NCI-H524 treated with DMSO at 0.1 percent for 48 hours (cell line): ENCODE measurements at places on chromosomes 5 and 9.

DNA sequence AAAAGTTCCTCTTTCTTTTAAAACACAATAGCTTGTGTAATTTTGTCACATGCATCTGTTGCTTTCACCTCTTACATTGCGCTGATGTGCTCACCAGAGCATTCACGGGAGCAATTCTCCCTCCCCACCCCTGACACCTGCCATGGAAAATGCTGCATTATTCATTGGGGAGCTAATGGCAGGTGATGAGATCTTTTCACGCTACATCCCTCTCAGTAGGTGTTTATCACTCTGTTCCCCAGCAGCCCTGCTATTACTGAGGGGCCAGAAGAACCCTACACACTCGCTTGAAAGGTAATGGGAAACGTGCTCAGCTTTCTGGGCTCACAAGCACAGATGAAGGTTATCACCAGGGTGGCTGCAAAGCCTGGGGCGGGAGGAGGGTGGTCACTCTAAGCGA lies 398.0 kb downstream of the PSAT1 start:
- DNase-seq, result no peak

- no peak for DNase-seq
Measured at GRCh38 chr5:153402550-153402949, 87.9 kb upstream of the GRIA1 start.

DNA sequence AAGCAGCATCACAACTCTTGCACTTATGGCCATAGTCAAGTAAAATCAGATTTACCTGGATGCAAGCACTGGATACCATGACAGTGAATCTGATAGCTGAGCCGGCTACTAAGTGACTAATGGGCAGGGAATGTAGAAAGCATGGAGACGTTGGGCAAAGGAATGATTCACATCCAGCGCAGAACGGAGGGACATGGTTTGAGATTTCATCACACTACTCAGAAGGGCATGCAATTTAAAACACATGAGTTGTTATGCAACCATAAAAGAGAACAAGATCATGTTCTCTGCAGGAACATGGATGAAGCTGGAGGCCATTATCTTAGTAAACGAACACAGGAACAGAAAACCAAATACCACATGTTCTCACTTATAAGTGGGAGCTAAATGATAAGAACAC lies 169.1 kb upstream of the PIK3R1 start:
- DNase-seq, result no peak

DNA sequence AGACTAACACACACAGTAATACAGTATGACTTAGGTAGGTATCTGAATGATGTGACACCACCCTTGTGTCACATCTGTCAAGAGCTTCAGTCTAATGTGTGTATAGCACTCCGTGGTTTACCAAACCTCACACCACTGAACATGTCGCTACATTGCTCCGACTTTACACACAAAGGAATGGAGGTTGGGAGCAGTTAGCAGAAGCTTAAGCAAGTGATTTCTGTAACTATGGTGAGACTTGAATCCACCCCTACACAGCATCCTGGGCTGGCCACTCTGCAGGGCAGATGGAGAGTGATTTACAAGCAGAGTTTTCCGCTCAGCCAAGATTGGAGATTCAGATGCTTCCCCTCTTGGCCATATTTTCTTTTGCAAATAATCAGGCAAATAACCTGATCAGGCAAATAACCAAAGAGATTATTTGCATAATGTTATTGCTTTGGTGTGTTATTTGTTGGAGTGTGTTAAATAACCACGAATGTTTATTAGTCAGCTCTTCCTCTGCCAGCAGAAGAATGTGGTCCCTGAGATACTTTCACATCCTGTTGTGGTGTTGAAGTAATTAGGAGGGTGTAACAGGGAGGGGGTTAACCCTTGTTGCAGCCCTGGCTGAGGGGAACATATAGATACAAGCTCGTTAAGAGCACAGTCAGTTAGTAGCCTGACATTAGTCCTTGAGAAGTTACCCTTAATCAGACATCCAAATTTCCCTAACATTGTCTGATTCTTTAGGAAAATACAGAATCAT lies 92.8 kb downstream of the SNX18 start:
- no peak for DNase-seq

GRCh38 chr9:76502746-76503145 lies 43.8 kb downstream of the GCNT1 start:
- no peak for DNase-seq

DNA sequence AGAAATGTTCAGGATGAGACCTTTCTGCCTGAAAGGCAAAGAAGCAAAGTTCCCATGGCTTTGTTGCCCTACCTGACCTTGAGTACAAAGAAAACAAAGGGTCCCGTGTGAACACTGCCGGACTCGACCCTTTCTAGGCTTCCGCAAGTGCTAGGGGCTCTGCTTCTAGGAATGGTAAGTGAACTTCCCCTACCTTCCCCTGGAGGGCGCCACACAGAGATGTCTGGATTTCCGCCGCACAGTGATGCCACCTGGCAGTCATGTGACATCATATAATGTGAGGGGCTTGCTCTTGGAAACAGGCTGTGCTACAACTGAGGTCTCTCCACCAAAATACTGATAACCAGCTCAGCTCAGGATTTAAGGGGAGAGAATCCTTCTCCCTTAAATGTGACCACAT lies 56.6 kb downstream of the HSD17B3 start:
- DNase-seq, result no peak

DNA sequence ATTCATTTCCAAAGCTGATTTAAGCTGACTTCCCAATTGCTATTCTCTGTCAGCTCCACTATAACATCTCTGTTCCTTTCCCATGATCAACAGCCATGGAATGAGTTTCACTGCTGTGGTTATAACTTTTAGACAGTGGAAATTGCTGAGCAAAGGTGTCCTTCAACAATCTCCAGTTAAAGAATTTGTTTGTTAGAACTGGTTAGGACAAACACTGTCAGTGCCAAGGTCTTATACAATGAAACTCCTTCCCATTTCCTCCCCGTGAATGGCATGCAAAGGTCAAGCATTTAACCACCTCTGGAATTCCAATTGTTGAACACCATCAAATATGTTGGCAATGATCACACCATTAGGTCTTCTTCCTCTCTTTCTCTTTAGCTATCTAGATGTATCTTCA lies 45.7 kb upstream of the GHR start:
- no peak for DNase-seq

DNA sequence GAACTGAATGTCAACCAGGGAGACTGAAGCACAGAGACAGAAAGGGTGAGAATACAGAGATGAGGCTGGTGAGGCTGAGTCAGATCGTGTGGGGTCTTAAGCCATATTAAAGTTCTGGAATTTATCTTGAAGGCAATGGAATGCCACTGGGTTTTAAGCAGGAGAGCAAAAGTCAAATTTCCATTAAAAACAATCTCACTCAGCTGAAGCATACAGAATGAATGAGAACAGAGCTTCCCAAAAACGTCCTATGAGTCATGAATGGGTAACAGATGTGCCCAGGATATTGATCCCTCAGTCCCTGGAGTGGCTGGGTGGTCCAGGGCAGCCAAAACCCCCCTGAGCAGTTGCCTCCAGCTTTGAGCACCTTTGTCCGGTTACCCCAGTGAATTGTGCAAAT lies 44.9 kb downstream of the PFDN1 start:
- no peak for DNase-seq

GRCh38 chr5:8521991-8522390 lies 653.0 kb downstream of the MTRR start:
- DNase-seq, result no peak

GRCh38 chr5:142609142-142609541 lies 76.7 kb downstream of the FGF1 start:
- no peak for DNase-seq

DNA sequence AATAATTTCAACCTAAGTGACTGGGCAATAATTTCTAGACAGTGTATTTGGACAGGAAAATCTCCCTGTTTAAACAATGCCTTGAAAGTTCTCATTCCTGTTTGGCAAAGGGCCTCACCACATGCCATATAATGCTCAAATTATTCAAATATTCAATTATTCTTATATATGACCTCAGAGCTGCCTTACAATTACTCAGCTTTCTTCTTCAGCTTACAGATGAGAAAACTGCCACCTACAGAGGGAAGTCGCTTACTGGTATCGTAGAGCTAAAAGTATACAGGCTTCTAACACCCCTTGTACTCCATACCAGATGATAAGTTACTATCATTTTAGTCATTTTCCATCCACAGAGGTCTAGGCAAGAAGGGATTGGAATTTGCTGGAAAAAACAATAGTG lies 830.3 kb downstream of the BRINP1 start:
- DNase-seq, result no peak

- DNase-seq, result no peak
Measured at GRCh38 chr5:168066536-168067208, 224.8 kb upstream of the WWC1 start.

DNA sequence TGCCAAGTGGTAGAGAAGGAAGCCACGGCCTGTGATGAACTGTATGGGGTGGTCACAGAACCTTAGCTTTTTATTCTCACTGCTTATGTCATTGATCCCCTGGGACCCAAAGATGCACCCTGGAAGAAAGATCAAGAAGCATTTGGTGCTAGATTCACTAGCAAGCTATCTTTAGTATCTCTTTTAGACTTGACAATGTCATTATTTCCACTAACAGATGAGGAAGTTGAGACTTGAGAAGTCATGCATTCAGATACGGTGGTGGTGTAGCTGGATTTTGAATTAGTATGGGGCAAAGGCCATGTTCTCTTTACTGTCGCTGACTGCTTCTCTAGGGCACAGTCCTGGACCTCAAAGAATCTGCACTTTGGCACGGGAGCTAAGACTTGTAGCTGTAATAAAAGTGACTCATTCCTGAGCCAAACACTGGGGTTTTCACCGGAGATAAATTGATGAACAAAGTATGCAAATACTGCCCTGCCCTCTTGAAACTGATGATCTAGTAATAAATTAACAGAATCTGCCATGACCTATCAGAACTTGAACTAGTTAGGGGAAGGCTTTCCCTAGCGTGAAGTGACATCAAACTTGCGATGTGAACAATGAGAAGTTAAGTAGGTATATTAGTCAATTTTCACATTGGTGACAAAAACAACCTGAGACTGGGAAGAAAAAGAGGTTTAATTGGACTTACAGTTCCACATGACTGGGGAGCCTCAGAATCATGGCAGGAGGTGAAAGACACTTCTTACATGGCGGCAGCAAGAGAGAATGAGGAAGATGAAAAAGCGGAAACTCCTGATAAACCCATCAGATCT lies 5.4 kb downstream of the GDA start:
- DNase-seq, result no peak

GRCh38 chr5:125411071-125411743 lies 664.8 kb upstream of the ZNF608 start:
- no peak for DNase-seq

DNA sequence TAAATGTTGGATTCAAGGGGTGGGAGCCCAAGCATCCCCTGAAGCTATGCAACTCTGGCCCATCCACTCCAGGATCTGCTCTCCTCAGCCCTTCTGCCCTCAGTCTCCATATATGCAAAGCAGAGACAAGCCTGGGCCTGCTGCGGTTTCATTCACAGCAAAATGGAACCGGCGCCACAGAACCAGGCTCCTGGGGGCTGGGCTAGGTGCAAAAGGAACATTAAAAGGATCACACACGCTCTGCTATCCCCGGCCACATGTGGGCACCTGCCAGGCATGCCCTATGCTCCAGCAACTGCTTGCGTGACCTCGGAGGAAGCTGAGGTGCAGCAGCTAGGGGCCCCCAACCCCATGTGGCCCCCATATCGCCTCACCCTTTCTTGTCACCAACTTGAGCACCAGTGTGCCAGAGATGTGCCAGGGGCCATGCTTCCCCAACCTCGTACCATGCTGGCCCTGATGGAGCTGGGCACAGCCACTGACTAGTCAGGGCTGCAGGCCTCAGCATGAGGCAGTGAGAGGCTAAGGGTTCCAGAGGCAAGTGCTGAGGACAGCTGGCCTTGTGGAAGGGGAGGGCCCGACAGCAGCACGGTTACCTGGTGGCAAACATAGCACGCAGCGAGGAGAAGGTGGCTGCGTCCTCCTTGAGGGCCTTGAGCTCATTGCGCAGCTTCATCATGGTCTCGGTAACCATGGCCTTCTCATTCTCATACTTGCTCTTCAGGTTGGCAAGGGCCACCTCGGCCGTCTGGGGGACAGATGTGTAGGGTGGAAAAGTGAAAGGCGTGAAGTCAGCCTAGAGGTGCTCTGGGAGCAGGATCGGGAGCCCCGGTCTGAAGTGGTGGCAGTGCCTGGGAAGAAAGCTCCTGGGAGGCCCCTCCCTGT lies 47.2 kb downstream of the BICD2 start:
- DNase-seq, result no peak

GRCh38 chr5:28862137-28862859 lies 1823.9 kb upstream of the CDH9 start:
- no peak for DNase-seq

DNA sequence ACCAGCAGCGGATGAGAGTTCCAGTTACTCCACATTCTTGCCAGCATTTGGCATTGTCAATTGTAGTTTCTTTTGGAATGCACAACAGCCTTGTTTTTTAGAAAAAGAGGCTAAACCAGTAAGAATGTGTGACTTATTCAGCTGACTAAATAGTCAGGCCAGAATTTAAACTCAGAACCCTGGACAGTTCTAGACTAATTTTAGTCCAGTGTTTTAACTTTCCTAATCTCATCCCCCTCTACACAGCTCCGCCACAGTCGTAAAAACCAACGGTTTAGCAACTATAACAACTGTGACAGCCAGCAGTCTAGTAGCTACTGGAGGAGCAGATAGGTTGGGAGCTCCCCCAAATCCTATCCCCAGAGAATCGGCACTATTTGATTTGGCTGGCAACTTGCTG lies 103.7 kb downstream of the FOXD1 start:
- no peak for DNase-seq

- DNase-seq, result no peak
Measured at GRCh38 chr5:129379406-129379805, 80.7 kb upstream of the ADAMTS19 start.

DNA sequence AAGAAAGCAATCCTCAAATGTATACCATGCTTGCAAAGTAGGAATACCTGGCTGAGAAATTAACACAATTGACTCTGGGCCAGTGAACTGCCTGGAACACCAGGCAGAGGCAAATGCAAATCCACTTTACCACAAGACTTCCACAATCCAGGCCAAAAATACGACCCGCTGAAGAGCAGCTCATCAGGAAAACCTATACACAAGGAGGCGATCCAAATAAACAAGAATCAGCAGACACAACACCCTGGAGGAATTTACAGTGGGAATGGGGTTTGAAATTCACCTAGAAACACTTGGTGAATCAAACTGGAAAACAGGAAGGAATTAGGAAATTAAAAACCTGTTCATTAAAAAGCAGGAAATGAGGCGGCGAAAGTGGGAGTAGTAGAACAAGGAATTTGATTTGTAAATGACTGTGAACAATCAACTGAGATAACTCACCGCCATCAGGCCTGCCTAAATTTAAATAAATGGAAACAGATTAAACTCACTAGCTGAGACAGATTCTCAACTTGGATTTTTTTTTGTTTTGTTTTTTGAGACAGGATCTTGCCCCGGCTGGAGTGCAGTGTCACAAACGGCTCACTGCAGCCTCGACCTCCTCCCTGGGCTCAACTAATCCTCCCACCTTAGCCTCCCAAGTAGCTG lies 15.9 kb downstream of the CMBL start:
- DNase-seq, result no peak
